DND-41 (cell line): ENCODE measurements at places on chromosomes 13 and 19.

GRCh38 chr19:19540064-19540714 is 2.1 kb downstream of the CILP2 start:
- no peak for DNase-seq

GRCh38 chr13:91417660-91418325 is 19.4 kb downstream of the GPC5 start:
- DNase-seq, result no peak

- DNase-seq, result no peak
Measured at GRCh38 chr19:4521170-4521887, 3.0 kb upstream of the PLIN4 start.

DNA sequence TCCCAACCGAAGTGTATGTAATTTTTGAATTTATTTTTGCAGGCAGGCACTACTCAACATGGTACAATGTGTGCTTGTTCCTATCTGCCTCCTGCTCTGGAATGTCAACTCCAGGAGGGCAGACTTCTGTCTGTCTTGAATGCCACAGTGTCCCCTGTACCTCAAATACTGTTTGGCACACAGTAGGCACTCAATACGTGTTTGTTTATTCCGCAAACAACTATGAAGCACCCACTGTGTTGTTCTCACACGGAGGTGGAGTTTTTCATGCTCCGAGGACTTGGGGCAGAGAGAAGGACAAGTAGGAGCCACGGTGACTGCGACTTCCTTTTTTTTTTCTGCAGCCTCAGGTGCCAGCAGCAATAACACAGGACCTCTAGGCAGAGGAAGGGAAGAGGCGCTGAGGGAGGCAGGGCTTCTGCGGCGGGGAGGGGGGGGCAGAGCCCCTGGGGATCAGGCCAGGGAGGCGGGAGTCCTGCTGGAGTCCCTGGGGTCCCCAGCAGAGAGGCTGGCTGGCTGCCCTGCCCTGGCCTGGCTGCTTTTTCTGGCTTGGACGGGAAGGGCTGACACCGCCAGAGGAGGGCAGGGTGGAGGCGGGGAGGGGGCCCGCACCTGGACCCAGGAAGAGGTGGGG is 29.3 kb upstream of the TNFAIP8L1 start:
- DNase-seq, result no peak

- DNase-seq, result no peak
Measured at GRCh38 chr13:75316427-75316826, 165.5 kb downstream of the TBC1D4 start.

DNA sequence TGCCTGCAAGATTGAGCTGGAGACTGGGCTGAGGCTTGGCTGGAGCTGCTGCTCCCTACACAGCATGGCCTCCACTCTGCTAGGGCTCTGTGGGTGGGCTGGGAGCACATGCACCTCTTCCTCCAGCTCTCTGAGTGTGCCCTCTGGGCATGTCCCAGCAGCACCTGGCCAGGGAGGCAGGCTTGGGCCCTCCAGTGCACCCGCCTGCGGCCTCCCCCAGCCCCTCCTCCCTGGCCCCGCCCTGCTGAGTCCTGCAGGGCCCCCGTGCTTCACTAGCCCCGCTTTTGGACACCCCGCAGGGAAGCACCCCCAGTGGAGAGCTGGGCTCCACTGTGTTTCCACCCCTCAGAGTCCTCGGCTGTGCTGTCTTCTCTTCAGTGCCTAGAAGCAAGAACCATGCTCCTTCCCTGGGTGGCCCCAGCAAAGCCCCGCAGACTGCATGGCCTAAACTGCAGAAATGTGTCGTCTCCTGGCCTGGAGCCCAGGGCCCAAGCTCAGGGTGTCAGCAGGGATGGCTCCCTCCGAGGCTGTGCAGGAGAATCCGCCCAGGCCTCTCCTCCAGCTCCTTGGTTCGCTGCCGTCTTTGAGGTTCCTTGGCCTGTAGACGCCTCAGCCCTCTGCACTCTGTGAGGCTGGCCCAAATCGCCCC is 5.0 kb upstream of the TEX29 start:
- no peak for DNase-seq

DNA sequence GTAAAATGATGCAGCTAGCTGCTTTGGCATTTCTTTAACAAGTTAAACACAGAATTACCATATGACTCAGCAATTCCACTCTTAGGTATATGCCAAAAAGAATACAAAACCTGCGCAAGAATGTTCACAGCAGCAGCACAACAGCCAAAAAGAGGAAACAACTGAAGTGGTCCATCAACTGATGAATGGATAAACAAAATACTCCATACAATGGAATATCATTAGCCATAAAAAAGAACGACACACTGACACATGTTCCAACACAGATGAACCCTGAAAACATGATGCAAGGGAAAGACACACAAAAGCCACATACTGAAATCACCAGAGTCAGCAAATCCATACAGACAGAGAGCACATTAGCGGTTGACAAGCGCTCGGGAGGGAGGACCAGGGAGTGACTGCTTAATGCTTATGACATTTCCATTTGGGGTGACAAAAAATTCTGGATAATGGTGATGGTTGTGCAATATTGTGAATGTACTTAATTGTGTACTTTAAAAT is 3.0 kb downstream of the PCID2 start:
- DNase-seq, result no peak

DNA sequence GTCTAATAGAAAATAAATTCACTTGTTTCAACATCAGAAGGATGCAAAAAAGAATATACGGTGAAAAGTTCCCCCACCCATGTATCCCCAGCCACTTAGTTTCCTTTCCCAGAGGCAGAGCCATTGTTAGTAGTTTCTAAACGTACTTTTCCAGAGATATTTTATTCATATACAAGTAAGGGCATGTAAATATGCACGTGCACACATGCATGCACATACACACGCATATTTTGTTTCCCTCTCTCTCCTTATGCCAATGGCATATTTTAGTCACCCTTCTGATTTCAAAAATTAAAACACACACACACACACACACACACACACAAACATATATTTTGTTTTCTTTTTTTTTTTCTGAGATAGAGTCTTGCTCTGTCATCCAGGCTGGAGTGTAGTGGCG is 147.4 kb downstream of the PDS5B start:
- DNase-seq, result no peak

DNA sequence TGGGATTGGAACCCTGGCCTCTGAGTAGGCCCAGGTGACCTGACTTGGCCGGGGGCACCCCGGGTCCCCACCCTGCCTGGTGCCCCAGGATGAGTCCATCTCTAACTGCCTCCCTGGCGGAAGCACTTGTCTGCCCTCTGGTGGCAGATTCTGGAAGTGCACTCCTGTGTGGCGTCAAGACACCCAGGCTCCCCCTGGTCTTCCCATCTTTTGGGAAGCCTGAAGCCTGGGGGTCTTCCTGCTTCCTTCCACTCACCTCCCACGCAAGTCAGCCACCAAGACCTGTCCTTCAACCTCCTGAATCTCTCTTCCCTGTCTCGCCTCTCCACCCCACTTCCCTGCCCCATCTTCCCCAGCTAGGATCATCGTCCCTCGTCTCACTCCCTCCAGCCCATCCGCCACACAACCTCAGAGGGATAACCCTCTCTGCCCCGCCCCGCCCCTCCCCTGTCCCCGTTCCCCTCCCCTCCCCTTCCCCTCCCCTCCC is 7.4 kb downstream of the RABAC1 start:
- peak; percentile 85 for DNase-seq

GRCh38 chr13:100440751-100441425 is 147.7 kb downstream of the GGACT start:
- DNase-seq, result no peak

- DNase-seq, result no peak
Measured at GRCh38 chr19:16104722-16105121, 7.0 kb upstream of the RAB8A start.

GRCh38 chr13:30585748-30586262 is 31.9 kb upstream of the USPL1 start:
- DNase-seq, result no peak

DNA sequence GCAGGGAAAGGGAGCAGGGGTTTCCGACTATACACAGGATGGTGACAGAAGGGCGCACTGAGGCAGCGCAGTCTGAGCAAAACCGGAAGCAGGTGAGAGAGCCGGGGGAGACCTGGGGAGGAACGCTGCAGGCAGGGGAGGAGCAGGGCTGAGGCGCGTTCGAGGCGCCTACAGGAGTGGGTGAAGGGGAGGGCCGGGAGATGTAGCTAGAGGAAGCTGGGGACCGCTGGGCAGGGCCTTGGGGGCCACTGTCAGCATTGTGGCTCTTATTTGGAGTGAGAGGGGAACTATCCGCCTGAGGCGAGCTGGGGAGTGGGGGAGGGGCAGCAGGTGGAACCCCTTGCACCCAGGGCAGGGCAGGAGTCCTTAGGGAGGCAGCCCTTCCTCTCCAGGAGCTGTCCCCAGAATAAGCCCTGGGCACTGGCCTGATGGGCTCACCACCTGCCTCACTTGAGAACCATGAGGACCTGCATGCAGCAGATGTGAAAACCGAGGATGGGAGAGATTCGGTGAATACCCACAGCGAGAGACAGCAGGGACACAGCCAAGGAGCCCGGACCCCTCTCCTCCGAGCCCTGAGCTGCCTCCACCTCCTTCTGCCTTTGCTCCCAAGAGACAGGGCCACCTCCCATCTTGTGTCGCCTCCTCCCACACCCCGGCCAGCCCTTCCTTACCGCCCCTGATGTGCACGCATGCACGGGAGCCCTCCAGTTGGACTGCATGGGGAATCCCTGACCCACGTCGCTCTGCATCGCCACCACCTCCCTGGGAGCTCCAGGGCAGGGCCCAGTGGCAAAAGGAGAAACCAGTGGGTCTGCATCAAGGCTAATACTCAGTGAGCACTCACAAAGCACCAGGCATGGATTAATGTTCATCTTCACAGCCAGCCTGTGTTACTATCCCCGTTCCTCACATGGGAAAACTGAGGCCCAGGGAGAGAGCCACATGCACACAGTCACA is 10.3 kb downstream of the AKT2 start:
- DNase-seq, result no peak

DNA sequence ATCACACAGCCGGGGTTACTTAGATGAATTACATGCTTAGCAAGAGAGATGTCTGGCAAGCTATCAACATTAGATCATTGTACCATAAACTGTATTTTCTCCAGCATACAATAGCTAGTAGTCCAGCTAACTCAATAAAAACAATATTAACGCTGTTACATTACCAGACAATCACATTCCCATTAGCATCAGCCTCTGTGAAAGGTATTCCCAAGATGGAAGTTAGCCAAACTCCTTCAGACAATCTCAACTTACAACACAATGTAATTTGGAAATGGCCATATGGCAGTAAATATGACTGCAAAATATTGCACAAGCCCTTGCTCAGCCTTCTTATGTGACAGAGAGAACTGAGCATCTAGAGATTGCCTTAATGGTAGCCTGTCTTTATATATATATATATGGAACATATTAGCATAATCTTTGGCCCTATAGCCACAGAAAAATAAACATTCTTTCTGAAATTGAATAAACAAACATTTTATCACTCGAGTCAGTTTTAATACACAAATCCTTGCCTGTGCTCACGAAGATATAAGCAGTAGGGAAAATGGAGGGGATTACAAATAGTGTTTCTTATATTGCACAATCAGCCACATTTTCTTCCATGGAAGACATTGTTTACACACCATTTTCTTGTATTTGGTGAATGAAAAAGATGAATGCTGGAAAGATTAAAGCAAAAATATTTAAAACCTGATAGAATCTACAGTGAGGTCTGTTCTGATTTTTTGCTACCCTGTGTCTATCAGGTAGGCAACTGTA is 1060.5 kb downstream of the DIAPH3 start:
- DNase-seq, result no peak

- no peak for DNase-seq
Measured at GRCh38 chr19:14150041-14150769, 13.8 kb upstream of the ASF1B start.

DNA sequence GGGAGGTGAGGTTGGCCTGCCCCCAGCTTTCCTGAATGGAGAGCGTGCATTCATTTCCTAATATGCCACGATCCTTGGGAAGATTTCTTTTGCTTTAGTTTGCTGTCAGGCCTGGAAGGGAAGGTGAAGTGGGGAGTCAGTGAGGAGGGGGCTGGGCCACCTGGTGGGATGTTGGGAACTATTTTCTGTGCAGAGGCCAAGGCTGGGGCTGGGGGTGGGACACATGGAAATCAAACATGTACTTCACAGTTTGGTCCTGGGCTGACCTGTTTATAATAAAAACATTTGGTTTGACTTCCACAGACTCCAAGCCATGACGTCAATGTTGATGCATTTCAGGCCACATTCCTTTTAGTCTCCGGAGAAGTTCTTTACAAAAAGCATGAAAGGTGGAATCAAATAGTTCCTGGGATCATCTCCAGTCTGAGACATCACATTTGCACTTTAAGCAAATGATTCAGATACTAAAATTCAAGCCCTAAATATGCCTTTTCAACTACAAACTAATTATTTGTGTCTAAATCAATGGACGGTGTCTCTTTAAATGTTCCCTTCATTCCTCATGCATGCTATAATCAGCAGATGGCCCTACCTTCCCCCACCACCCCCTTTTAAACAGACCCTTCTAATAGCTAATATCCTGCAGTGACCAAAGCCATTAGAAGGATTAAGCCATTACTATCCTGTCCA is 41.5 kb upstream of the MEDAG start:
- no peak for DNase-seq

DNA sequence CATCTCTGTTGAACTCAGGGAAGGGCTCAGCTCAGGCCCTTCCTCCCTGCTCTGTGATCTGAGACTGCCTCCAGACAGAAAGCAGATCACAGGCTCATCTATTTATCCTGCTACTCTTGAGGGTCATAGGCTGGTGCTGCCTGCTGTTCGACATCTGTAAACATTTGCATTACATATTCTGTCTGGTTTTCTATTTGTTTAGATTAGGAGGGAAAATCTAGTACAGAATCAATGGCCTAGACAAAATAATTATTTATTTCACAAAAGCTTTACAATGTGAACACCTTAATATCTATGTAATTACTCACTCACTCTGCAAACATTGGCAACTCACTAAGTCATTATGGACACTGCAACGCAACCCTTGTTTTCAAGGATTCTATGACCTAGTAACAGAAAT is 43.0 kb downstream of the CEP89 start:
- no peak for DNase-seq

DNA sequence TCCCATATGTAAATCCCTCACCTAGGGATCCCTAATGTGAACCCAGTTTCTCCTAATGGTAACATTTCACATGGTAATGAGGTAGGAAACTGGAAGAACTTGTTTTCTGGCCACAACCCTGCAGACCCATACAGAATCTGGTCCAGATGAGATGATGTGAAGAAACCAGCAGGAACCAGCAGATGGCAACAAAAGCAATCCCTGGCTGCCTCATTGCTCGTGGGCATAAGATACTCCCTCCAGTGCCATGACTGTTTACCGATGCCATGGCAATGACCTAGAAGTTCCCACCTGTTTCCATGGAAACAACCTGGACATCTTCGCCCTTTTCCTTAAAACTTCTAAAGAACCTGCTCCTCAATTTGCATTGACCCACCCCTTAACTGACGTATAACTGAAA is 1.4 kb upstream of the CD209 start:
- no peak for DNase-seq

GRCh38 chr13:85170372-85170771 is 628.8 kb downstream of the SLITRK6 start:
- DNase-seq, result no peak

GRCh38 chr13:57056601-57057180 is 84.0 kb upstream of the PRR20A start:
- DNase-seq, result no peak

- DNase-seq, result no peak
Measured at GRCh38 chr19:4115050-4115817, 8.7 kb downstream of the MAP2K2 start.

GRCh38 chr13:43979492-43979891 is 99.8 kb downstream of the LACC1 start:
- no peak for DNase-seq

GRCh38 chr13:89786531-89786930 is 1561.0 kb upstream of the MIR17HG start:
- no peak for DNase-seq
